AML-193 (cell line): ENCODE measurements at places on chromosomes 3 and 15.
A peak's percentile ranks its signal among the peaks of the same experiment; 100 is the strongest.

GRCh38 chr15:29128671-29129070, 141.0 kb downstream of the NSMCE3 start:
- DNase-seq, result no peak

DNA sequence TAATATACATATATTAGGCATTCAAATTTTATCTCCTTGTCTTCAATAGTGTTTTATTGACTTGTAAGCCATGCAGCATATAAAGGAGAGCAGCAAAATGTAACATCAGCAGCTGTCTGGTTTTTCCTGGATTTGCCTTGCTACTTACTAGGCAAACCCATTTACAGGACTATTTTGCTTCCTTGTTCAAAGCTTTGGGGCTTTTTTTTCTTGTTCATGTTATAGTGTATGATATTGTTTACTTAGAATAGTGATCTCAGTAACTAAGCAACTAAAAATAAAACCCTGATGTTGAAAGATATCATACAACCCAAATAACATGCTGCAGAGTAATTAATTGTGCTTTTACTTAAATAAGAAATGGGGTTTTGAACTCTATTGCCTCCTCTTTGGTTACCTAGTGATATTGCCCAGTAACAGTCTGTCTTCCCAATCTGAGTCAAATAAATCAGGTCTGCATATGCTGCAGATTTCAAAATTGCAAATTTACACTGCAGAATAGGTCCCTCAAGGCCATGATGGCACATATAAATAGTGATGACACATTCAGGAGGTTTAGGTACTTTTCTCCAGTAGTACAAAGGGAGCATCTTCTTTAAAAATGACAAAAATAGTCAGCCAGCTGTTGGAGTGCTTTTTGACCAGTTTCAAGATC, 578.1 kb upstream of the NECTIN3 start:
- DNase-seq, result no peak

DNA sequence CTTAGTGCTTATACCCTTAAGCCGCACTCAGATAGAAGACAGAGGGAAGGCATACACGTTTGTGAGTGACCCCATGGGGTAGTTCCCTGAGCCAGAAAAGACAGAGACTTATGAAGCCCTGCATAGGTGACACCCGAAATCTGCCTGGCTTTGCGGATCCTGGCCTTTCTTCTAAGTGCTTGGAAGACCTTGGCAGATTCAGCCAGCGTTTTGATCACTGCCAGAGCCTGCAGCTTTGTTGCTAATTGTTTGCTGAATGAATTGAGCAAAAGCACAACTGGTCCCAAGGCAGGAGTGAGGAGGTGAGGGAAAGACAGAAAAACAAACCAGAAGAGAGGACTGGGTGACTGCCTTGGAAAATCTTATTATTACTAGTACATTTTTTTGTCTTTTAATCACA, 168.3 kb upstream of the ICE2 start:
- no peak for DNase-seq

GRCh38 chr15:48571510-48571909, 74.0 kb downstream of the FBN1 start:
- DNase-seq, result no peak

- DNase-seq, result no peak
Measured at GRCh38 chr15:77753281-77753873, 120.7 kb upstream of the LINGO1 start.

GRCh38 chr3:68802111-68802870, 130.1 kb downstream of the TAFA4 start:
- no peak for DNase-seq

GRCh38 chr3:158909870-158910269, 108.0 kb downstream of the MFSD1 start:
- DNase-seq, result no peak

- DNase-seq, result no peak
Measured at GRCh38 chr3:160477750-160478149, 28.2 kb upstream of the TRIM59 start.

- no peak for DNase-seq
Measured at GRCh38 chr3:50242381-50242770, 6.4 kb downstream of the GNAI2 start.

DNA sequence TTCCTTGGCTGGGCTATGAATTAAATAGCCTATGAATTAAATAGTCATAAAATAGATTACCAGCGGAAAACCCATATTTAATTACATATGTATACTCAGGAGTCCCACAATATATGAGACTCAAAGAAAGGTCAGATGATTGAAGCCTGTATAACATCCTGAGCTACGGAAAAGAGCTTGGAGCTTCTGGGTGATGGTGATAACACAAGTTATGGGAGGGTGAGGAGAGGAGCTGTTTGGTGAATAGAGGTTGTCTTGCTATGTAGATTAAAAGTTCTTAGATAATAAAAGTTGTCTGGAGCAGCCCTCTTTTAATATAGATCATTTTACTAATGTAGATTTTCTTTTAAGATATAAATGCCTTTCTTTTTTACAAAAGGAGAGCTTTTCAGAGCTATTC, 1.8 kb downstream of the PML start:
- no peak for DNase-seq

GRCh38 chr3:56369914-56370313, 98.4 kb downstream of the ERC2 start:
- no peak for DNase-seq

GRCh38 chr15:35381328-35381727, 164.6 kb downstream of the DPH6 start:
- no peak for DNase-seq

DNA sequence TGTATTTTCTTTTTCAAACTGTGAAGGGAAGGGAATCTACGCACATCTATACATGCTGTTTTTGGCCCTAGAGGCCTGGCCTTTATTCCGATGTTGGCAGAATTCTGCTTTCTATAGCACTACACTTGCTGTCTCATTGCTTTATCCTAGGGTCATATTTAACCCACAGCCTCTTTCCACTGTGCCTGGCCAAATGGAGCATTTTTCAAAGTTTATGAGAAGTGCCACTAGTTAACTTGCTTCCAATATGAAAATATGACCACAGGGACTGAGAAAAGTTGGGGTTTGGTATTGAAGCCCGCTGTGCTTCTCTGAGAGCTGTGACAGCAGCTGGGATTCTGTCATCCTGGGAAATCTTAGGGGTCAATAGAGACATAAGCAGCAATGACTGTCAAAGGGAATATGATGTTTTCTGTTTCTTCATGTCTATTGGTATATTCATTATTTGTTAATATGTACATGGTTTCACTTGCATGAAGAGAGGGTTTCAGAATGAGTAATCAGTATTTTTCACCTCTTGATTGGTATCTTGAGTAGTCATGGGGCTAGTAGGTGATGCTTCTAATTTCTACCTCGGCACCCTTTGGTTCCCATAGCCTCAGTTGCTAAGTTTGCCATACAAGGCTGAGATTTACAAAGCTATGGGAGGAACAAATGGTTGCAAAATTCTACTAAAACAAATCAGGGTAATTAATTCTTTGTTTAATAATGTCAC, 275.8 kb upstream of the RBMS3 start:
- no peak for DNase-seq

DNA sequence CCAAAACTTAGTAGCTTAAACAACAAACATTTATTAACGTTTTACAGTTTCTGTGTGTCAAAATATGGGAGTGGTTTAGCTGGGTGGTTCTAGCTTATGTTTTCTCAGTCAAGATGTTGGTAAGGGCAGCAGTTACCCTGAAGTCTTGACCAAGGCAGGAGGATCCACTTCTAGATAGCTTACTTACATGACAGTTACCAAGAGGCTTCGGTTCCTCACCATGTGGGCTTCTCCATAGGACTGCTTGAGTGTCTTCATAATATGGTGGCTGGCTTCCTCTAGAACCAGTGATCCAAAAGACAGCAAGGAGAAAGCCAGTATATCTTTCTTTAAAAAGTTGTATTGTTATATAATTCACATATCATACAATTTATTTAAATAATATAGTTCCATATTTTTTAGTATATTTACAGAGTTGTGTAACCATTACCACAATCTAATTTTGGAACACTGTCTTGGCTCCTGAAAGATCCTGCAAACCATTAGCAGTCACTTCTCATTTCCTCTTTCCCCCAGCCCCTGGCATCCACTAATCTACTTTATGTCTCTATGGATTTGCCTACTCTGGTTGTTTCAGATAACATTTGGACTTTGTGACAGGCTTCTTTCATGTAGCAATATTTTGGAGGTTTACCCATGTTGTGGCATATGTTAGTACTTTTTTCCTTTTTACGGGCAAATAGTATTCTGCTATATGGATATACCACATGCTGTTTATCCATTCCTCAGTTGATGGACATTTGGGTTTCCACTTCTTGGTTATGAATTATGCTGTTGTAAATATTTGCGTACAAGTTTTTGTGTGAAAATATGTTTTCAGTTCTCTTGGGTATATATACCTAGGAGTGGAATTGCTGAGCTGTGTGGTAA, 33.3 kb downstream of the MAPK6 start:
- DNase-seq, result peak; percentile 3

GRCh38 chr3:37770938-37771918, 90.5 kb upstream of the CTDSPL start:
- no peak for DNase-seq

- no peak for DNase-seq
Measured at GRCh38 chr3:60133269-60134162, 1083.7 kb upstream of the CFAP20DC start.

GRCh38 chr15:40929660-40930429, 705 bp downstream of the DLL4 start:
- no peak for DNase-seq

- DNase-seq, result no peak
Measured at GRCh38 chr15:77017091-77017660, 22.2 kb downstream of the PSTPIP1 start.

- DNase-seq, result no peak
Measured at GRCh38 chr3:127036209-127037020, 53.5 kb downstream of the PLXNA1 start.

DNA sequence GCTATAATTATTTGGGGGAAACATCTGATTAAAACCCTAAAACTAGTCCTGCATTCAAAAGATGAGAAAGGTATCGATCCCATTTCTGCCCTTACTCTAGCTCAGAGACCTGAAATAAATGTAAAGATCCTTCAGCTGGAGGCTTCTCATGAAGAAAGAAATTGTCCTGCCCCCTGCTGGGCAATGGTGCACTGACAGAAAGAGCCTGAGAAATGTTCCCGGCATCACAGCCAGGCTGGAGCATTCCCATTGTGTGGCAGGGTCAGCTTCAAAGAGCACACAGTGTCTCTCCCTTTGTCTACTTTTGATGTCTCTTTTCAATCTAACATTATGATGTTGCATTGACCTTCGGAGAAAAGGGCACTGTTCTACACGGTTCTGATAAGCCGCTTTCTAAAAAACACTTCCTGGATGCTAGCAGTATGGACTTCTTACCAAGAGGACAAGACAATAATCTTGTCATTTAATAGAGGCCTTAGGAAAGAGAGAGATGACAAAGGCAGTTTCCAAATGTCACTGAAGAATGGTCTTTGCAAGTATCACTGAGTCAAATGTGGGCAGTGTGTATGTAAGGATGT, 287.5 kb downstream of the MAGI1 start:
- no peak for DNase-seq

DNA sequence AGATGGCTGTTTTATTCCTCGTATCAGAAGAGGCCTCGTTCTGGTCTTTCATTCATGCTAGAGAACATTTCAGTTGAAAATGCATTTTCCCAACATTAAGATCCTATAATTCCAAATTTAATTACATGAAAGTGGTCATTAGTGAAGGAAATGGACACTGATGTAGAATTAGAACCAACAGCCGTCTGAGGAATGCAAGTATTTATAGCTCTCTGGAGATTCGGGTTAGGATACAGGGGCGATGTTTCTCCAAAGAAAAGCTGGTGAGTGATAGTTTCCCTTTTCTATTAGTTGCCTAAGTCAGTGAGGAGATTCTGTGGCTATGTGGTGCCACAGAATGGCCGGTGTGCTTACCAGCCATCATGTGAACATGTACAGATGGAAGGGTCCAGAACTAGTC, 109.0 kb upstream of the IL12A start:
- DNase-seq, result no peak

DNA sequence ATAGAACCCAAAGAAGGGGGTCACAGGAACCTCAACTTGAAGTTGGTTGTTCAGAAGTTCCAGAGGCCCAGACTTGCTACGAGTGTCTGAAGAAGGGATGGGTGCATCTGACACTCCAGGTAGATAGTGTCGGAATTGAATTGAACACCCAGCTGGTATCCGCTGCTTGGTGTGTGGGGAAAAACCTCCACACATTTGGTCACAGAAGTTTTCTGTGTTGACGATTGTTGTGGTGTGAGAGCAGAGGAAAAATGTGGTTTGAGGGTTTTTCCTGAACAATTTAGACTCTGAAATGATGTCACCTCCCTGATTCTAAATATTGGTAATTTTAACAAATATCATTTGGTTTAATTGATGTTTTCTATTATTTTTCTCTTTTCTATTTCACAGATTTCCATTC, 218.8 kb upstream of the CTNNB1 start:
- DNase-seq, result no peak

- DNase-seq, result peak; percentile 9
Measured at GRCh38 chr3:114108137-114108536, 51.6 kb downstream of the QTRT2 start.

DNA sequence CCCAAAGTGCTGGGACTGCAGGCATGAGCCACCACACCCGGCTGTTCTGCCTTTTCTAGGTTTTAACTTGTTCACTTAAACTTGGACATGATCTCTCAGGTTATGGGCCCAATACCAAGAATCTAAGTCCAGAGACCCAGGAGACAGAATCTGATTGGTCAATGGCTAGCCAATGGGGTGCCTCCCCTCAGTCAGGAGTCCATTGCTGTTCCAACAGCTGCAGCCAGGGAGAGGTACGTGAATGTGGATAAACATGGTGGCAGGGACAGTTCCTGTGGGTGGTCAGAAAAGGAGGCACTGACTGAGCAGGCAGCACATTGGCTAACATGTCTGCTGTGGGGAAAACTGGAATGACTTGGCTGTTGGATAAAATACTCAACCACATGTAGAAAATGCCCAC, 140.3 kb downstream of the RPLP1 start:
- DNase-seq, result no peak

GRCh38 chr3:57100046-57100695, 39.7 kb downstream of the SPATA12 start:
- peak; percentile 89 for DNase-seq

DNA sequence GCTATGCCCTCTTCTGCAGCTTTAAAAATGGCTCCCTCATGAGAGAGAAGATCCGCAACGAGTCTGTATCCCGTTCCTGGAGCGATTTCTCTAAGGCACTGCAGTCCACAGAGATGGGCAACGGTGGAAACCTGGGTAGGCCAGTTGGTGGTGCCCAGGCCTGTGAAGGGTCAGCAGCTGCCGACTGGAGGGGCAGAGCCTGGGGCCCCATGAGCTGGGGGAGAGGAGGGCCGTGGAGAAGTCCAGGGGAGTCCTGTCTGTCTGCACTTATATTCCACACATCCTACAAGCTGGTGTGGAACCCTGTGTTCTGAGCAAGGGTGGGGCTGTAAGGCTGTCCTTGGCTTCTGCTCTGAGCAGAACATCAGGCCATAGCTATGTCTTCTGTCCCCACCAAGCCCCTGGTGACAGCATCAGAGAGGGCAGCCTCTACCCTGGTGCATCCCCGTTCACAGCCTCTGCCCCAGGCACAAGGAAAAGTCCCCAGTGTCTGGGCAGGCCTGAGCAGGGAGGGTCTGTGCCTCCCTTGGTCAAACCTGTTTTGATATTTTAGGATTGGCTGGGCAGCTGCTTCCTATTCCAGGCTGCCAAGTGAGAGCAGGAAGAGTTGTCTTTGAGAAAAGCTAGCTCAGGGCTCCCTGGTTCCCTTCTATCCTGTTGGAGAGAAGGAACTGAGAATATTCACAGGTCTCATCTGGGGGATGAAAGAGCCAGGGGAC, 29.7 kb downstream of the XYLB start:
- DNase-seq, result no peak

GRCh38 chr15:28112101-28112760, 13.1 kb upstream of the OCA2 start:
- no peak for DNase-seq

- no peak for DNase-seq
Measured at GRCh38 chr3:118564800-118565199, 469.8 kb downstream of the IGSF11 start.

GRCh38 chr3:15023719-15024118, 41.4 kb downstream of the MRPS25 start:
- no peak for DNase-seq
